ENCODE measurements at places on chromosomes 3 and 15.

GRCh38 chr3:40108643-40109042 lies 200.9 kb upstream of the EIF1B start:
- no peak for DNase-seq

GRCh38 chr3:35773417-35773816 lies 134.1 kb downstream of the ARPP21 start:
- DNase-seq, result no peak

- DNase-seq, result no peak
These were observed 11.2 kb upstream of the LEO1 start for GRCh38 chr15:51982770-51983103.

- DNase-seq, result no peak
These were observed 11.8 kb downstream of the DPH3 start for GRCh38 chr3:16252988-16253387.

- DNase-seq, result no peak
These were observed 56.0 kb upstream of the CTXND1 start for GRCh38 chr15:80308002-80308401.

DNA sequence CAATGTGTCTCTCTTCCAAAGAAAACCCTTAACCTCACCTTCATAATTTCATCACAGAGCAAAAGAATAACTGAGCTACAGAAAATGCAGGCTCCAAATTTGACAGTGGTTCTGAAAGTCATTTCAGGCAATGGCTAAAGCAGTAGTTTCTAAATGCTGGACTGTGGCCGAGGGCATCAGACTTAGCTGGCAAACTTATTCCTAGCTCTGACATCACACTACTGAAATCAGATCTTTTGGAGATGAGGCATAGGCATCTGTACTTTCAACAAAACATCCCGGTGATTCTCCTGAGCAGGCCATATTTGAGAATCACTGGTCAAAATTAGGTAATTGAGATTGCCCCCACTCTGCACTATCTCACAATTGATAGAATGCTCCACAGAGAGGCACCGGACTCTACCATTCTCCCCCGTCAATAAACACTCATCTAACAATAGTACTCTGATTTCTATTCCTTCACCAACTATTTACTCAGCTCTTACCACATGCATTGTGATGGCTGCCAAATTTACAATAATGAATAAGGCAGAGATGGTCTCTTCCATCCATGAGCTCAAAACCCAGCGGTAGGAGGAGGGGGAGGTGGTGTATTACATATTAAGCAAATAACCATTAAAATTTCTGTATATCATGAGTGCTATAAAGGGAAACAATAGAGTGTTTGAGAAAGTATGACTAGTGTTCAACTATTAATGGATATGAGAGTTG lies 57.3 kb upstream of the SPRED1 start:
- no peak for DNase-seq

DNA sequence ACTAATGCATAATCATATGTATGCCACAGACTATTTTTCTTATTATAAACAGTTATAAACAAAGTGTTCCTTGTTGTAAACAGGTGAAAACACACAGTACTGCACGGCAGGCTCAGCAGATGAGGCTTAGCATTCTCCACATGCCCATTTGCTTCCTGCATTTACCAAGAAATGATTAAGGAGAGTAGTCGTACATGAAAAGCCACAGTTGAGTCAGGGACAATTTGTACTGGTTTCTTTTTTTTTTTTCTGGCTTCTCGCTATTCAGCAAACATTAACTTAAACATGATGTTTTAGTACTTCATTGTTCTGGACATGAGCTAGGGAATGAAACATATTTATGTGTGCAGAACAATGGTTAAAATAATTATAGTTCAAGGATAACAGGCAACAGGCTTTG lies 63.4 kb downstream of the GHSR start:
- no peak for DNase-seq

- DNase-seq, result no peak
These were observed 172.0 kb downstream of the XXYLT1 start for GRCh38 chr3:195098741-195099525.

DNA sequence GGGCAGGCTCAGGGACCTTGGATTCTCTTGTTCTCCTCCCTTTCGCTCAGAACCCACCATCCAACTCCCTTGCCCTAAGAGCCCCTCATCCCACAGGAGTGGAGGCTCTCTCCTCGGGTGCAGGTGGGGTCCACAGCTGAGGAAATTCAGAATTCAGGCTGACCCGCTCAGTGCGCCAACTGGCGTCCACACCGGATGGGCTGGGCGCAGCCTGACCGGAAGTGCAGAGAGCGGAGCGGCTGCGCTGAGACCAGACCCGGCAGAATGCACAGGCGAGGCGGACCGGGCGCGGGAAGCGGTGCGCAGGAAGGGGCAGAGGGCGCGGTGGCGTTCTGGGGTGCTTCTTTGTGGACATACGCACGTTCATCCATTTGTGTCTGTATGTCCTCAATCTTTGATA lies 210.4 kb upstream of the NDN start:
- DNase-seq, result no peak

DNA sequence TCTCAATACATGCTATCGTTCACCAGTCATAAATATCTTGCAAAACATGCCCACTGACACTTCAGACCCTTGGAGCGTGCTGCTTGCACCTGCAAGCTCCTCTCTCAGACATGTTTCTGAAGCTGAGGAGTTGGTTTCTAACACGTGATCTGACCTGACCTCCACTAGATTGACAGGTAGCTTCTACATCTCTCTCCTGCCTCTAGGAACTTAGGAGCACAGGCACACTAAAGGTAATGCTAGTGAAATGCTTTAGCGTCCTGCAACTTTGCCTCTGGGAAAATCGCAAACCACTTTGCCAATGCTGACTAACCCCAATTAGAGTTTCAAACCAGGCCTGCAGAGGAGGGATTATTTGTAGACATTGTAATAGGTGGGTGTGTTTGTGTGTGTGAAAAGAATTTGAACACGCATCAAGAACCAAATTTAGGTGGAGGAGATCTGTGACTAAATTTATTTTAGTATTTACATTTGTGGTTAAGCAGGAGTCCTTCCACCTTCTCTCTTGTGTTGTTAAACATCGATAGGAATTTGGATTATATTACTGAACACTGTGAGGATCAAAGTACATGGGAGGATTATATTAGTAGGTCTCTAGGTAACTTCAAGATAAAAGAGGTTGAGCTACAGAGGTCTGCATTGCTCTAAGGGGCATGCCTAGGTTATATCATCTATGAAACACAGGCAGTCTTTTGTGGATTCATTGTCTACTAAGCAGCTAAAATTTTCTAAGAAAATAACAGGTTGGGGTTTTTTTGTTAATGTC lies 86.7 kb upstream of the ZBED2 start:
- no peak for DNase-seq

- no peak for DNase-seq
These were observed 60.9 kb upstream of the TJP1 start for GRCh38 chr15:29883126-29883525.

DNA sequence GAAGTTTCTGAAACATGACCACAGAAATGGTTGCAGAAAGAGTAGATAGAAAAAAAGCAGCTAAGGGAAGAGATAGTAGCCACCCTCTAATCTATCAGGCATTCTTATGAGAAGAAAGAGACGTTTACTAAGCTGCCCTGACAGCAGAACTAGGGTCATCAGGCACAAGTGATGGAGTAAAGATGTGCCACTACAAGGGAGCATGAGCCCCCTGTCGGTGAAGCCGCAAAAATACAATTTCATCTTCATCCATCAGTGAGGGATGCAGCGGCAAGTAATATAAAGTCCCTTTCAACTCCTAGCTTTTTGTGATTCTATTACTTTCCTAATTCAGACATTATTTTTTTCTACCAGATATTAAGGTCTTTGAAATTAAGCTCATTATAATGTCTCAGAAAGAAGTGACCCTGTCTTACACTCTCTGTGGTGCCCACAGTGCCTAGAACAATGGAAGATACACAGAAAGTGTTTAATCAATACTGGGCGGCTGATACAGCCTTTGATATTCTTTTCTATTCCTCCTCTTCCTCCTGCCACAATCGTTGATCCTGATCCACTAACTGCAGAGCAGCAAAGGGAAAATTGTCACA lies 651.6 kb downstream of the NTRK3 start:
- no peak for DNase-seq

GRCh38 chr15:57436961-57437360 lies 60.7 kb downstream of the CGNL1 start:
- DNase-seq, result no peak

GRCh38 chr3:34212656-34213055 lies 414.2 kb downstream of the PDCD6IP start:
- DNase-seq, result no peak

GRCh38 chr3:194009019-194009418 lies 126.9 kb upstream of the HES1 start:
- DNase-seq, result no peak

- no peak for DNase-seq
These were observed 14.5 kb downstream of the NEK10 start for GRCh38 chr3:27354588-27355203.

DNA sequence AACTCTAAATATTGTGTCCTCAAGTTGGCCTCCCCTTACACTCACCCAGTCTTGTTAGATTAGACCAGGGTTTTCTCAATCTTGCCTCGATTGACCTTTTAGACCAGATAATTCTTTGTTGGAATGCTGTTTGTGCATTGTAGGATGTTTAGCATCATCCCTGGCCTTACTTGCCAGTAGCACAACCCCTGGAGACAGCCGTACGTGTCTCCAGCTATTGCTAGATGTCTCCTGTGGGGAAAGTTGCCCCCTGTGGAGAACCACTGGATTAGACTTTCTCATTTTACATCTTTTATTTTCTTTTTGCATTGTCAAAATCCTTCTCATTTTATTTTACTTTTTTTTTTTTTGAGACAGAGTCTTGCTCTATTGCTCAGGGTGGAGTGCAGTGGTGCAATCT lies 2.2 kb downstream of the WDR6 start:
- no peak for DNase-seq

- no peak for DNase-seq
These were observed 109.7 kb downstream of the SV2B start for GRCh38 chr15:91209726-91210125.

- DNase-seq, result no peak
These were observed 15.5 kb downstream of the ZNF774 start for GRCh38 chr15:90367576-90367975.

DNA sequence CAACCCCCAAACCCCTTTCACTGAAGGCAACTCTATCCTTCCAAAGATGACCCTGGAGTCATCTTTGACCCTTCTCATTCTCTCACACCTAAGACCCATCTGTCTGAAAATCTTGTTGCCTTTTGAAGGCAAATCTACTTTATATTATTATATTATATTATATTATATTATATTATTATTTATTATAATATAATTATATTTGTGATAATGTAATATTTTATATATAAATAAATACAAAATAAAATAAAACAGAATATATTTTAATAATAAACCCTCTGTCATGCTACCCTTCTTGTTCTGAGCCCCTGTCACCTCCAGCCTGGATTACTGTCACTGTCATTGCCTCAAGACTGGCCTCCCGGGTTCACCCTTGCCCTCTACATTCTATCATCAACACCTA lies 5.0 kb upstream of the PROK2 start:
- no peak for DNase-seq

GRCh38 chr3:133424937-133425869 lies 25.3 kb downstream of the BFSP2 start:
- peak; percentile 42 for DNase-seq

DNA sequence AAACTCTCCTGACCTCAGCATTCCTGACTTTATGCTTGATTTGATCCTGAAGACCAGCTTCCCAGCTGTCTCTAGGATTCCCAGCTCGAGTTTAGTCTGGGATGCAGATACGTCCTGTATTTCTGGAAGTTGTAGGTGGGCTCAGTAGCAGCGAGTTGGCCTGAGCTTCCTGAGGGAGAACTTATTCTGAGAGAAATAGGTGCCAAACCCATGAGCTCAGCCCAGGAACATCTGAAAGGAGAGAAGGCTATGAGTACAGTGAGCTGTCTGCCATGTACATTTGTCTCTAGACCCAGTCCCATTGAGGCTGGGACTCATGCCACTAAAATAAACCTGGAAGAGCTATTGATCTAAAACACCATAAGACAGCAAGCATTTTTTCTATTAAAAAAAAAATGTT lies 36.6 kb upstream of the SLC9A9 start:
- DNase-seq, result no peak

- DNase-seq, result peak; percentile 59
These were observed 2.0 kb upstream of the SOX2 start for GRCh38 chr3:181709537-181710279.

DNA sequence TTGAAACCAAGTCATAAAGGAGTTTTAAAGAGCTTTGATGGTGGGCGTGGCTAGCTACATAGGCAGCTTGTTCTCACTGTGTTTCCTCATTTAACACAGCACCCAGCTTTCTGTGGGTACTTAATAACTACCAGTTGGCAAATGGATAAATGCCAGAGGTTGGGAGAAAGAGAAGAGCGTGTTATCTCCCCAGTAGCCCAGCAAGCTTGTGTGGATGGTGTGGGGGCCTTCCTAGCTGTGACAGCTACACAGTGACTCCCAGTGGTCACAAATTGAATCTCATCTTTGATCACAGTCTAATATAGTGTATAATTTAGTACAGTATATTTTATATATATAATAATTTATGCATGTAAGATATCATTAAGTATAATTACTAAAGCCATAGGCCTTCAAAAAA lies 984.1 kb downstream of the EPHA3 start:
- no peak for DNase-seq

- DNase-seq, result no peak
These were observed 640.8 kb downstream of the TUSC7 start for GRCh38 chr3:117350371-117350770.

- no peak for DNase-seq
These were observed 205.6 kb downstream of the IL20RB start for GRCh38 chr3:137163241-137163871.

DNA sequence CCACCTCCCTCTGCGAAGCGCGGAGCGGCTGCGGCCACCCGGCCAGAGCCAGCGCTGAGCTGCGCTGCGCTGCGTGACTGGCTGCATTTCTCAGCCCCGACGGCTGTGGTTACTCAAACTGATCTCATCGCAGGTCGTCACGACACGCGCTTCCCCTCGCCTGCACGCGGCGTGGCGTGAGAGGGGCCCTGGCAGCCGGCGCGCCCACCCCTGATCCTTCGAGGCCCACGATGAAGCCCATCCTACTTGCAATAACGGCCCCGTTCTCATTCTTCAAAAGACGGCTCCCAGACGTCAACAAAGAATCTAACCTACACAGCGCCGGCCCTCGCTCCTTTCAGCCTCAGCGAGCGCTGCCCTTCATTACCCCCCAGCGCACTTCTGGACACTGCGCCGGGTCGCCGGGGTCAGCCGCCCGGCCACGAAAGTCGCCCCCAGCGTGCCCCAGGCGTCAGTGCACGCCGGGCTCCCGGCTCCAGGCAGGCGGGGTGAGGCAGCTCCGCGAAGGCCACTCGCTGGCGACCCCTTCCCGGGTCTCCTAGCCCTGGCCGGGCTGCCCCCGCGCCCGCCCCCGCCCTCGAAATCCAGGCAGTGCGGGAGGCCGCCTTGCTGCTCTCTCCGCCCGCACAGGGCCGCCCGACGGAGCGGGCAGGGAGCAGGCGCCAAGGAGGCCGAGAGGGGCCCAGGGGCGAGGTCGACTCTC lies 9.9 kb upstream of the LEKR1 start:
- peak; percentile 82 for DNase-seq

GRCh38 chr15:47756872-47757271 lies 39.6 kb downstream of the SEMA6D start:
- no peak for DNase-seq

GRCh38 chr3:6526321-6526720 lies 334.6 kb upstream of the GRM7 start:
- no peak for DNase-seq

Measured in GM06990 (cell line).